ENCODE measurements at places on chromosomes 12 and 14. TPM values are rescaled to one million over a fixed set of nuclear protein-coding genes. Genes with fewer than 3 reads are reported as not detected.

Gene PLEKHG7
- not detected for total RNA-seq

Gene PLEKHH1
- 5.0 TPM for total RNA-seq

Gene CS
- 577 TPM for total RNA-seq

DNA sequence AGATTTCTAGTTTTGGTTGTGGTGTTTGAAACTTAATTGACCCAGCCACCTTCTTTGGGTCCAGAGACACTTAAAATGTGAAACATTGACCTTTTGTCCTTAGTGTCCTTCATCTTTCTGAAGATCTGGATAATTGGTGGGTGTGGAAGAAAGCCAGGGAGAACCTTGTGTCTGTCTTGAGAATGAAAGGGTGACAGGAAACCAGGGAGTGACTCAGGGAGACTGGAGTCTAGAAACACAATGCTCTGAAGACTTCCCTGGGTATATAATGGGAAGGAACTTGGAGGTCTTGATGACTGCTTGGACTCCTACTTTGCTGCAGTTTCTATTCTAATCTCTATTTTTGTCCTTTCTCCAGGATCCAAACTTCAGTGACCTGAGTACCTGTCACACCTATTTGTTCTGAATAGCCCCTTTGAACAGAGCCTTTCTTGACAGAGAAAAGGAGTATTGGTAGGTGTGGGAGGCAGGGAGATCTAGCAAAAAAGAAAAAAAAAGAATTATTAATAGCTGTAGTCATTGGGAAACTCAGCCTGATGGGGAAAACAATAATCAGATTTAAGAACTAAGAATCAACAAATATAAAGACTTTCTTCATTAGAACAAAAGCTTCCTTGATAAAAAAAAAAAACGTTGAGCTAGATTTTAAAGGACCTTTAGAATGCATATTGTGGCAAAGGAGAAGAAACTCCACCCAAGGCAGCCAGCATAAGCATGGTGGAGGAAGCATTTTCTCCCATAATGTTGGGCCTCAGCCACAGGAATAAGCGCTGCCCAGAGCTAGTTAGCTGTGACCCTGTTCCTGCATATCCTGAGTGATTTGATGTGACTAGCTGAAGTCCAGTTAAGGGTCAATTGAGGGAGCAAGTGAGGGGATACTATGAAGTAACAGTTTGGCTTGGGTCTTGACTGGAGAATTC, 77.9 kb upstream of the HOXC13 start:
- DNase-seq: no peak

DNA sequence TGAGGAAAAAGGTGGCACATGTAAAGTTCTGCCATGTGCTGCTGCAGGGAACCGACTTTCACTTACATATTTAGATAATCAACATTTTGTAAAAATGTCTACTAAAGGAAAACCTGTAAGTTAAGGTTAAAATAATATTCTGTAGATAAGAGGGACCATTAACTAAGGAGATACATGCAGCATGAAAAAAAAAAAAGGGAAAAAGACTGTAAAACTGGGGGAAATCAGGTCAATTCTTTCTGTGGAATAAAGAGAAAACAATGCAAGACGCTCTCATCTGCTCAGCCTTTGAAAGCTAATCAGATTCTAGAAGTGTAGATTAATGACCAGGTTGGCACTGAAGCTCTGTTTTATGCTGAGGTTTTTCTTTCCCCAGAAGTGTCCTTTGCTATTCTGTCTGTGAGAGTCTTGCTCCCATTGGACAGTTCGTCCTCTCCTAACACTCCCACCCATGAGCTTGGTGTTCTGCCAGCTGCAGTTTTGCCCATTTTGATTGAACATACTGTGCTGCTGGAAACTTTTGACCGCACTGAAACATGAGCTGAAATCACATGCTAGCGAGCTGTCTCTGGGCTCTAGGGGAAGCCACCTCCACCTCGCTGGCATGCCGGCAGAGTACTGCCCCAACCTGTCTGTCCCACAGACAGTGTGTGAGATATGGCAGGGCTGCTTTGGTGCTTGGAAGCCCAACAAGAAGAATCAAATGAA, 39.7 kb downstream of the PPTC7 start:
- peak; percentile 96 for DNase-seq
